CD4-positive, alpha-beta T cell (primary cell): ENCODE measurements at places on chromosomes 5 and 9. TPM values are rescaled to one million over a fixed set of nuclear protein-coding genes. Genes with fewer than 3 reads are reported as not detected.

- no peak overlapping the region for H3K27ac ChIP-seq
- H3K4me1 ChIP-seq = no peaks in the 10 kb centered on the region
- peaks cover 2% of the 10 kb centered on the region for H3K27me3 ChIP-seq
- DNase-seq = no peak
These were observed 90.2 kb upstream of the SLC24A2 start for GRCh38 chr9:19879062-19879461.

The LYRM7 gene
- 11.9 TPM for total RNA-seq

GRCh38 chr5:173680660-173681242 lies 64.3 kb upstream of the BOD1 start:
- no peak overlapping the region for H3K4me3 ChIP-seq
- no peak overlapping the region for H3K27ac ChIP-seq
- no peak for DNase-seq
- no peaks in the 10 kb centered on the region for H3K4me1 ChIP-seq
- no peaks in the 10 kb centered on the region for H3K36me3 ChIP-seq

DNA sequence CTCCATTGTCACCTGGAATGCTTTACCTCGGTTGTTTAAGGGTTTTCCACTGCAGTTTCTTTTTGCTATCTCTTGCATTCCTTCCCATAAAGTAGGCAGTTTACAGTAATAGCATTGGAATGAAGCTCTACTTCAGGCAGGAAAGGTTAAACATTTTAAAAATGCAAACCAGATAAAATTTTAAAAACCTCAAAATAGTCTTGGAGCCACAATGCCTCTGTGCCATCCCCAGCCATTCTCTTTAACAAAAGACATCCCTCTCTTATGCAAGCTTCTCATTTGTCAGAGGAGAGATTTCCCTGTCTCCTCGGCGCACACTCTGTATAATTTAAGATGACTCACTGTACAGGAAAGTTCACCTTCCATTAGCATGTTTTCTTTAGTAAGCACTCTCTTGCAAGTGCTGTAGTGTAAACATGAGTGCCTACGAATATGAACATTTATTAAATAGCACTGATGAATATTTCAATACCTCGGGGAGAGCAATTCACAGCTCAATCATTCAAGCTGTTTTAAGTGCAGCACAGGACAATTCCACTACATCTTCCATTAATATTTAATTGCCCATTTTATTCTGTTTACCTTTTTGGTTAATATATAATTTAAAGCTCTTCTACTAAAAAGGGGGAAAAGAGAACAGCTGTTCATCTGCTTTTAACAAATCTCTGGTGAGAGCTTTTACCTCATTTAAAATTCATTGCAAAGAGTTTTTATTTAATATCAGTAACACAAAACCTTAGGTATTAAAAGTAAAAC lies 343.6 kb downstream of the SPATA31D1 start:
- H3K4me3 ChIP-seq = no peak overlapping the region
- no peaks in the 10 kb centered on the region for H3K27me3 ChIP-seq
- no peaks in the 10 kb centered on the region for H3K4me1 ChIP-seq
- H3K27ac ChIP-seq = no peak overlapping the region
- no peak for DNase-seq

The GPX8 gene
- not detected for total RNA-seq

The ANXA1 gene
- 310 TPM for total RNA-seq

GRCh38 chr5:140044041-140044440 lies 942 bp upstream of the NRG2 start:
- H3K27ac ChIP-seq = no peak overlapping the region
- peaks cover 36% of the 10 kb centered on the region for H3K27me3 ChIP-seq
- H3K36me3 ChIP-seq = no peaks in the 10 kb centered on the region
- peaks cover 22% of the 10 kb centered on the region for H3K4me1 ChIP-seq
- no peak for DNase-seq

- no peak overlapping the region for H3K4me3 ChIP-seq
- no peak overlapping the region for H3K27ac ChIP-seq
- peaks cover 7% of the 10 kb centered on the region for H3K27me3 ChIP-seq
- H3K4me1 ChIP-seq = no peaks in the 10 kb centered on the region
- no peaks in the 10 kb centered on the region for H3K36me3 ChIP-seq
These were observed 19.0 kb downstream of the DAB2IP start for GRCh38 chr9:121670431-121670830.

GRCh38 chr5:1440098-1440493 lies 5.1 kb downstream of the SLC6A3 start:
- no peak for DNase-seq
- H3K4me1 ChIP-seq = peaks cover 9% of the 10 kb centered on the region
- H3K27ac ChIP-seq = no peak overlapping the region
- no peak overlapping the region for H3K4me3 ChIP-seq
- no peaks in the 10 kb centered on the region for H3K36me3 ChIP-seq
- peaks cover 34% of the 10 kb centered on the region for H3K27me3 ChIP-seq

- no peaks in the 10 kb centered on the region for H3K4me1 ChIP-seq
- H3K36me3 ChIP-seq = no peaks in the 10 kb centered on the region
- H3K27ac ChIP-seq = no peak overlapping the region
- no peak overlapping the region for H3K4me3 ChIP-seq
- no peak for DNase-seq
These were observed 95.3 kb downstream of the PRELID2 start for GRCh38 chr5:145739843-145740242.

The TMOD1 gene
- 0.47 TPM for total RNA-seq

The RAB3C gene
- total RNA-seq = not detected

GRCh38 chr9:124210697-124211096 lies 47.1 kb upstream of the NEK6 start:
- H3K4me1 ChIP-seq = peaks cover 46% of the 10 kb centered on the region
- no peak for DNase-seq
- H3K27me3 ChIP-seq = no peaks in the 10 kb centered on the region
- H3K27ac ChIP-seq = no peak overlapping the region

GRCh38 chr9:107488375-107489143 lies 1.0 kb downstream of the KLF4 start:
- H3K4me1 ChIP-seq = peaks cover 33% of the 10 kb centered on the region
- peak; percentile 78 for DNase-seq
- H3K36me3 ChIP-seq = no peaks in the 10 kb centered on the region

GRCh38 chr9:6184749-6185645 lies 30.6 kb upstream of the IL33 start:
- no peak for DNase-seq
- no peaks in the 10 kb centered on the region for H3K4me1 ChIP-seq
- H3K27ac ChIP-seq = no peak overlapping the region

DNA sequence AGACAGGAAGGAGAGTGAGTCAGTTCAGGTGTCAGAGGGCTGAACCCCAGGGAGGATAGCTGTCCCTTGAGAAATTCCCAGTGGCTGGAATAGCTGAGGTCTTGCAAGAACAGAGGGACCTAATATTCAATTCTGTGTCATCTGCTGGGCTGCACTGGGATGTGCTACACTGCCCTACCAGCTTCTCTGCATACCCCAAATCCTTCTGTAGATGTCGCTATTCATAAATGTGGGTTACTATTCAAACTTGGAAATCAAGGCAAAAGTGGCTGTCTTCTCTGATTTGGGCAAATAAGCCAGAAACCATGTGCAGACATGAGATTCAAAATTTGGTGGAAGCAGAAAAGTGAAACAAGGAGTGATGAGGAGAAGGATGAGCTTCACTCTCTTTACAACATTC lies 16.3 kb downstream of the TNFSF8 start:
- H3K36me3 ChIP-seq = peaks cover 58% of the 10 kb centered on the region
- no peaks in the 10 kb centered on the region for H3K27me3 ChIP-seq
- H3K4me3 ChIP-seq = no peak overlapping the region
- DNase-seq = no peak
- H3K27ac ChIP-seq = no peak overlapping the region

GRCh38 chr9:14314929-14315874 lies 1.3 kb upstream of the NFIB start:
- H3K36me3 ChIP-seq = no peaks in the 10 kb centered on the region
- peaks cover 38% of the 10 kb centered on the region for H3K27me3 ChIP-seq
- DNase-seq = no peak
- no peak overlapping the region for H3K27ac ChIP-seq
- H3K4me1 ChIP-seq = peaks cover 27% of the 10 kb centered on the region
